WTC11 (cell line): ENCODE measurements at places on chromosomes 3 and 15.

DNA sequence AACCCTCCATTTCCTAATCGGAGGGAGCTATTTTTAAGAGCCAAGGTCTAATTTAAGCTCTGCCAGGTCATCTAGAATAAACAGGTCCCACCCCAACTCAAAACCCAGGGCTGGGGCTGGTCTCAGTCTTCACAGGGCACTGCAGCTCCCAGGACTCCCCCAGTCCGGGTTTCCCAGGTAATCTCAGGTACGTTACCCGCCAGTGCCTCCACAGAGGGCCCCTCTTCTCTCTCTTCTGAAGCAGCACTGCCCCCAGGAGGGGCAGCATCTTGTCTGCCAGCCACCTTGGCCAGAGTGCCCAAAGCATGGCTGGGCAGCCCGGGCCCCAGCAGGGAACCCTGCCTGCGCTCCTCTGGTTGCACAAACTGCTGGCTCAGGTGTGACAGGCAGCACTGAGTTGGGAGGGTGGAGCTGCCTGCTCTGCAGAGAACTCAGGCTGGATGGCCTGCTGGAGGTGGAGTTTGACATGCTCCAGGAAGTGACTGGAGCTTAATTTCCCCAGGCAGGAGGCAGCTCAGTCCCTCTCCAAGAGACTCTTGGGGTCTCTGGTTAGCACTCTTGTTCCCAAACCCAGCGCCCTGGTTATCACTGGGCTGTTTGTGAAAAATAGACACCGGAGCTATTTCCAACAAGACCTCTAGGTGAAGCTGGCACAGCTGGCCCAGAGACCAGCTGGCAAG lies at the start of gene PLA2G4F:
Gene PLA2G4F (minus strand): TSS at position 394 of the 680 bp plus-strand sequence. CDS start 87 bp downstream, at position 307.
- DNase-seq = no peak

- no peak for DNase-seq
These were observed 131.3 kb upstream of the CTDSPL start for GRCh38 chr3:37730383-37730782.

GRCh38 chr3:167304077-167304476 lies 76.0 kb downstream of the ZBBX start:
- DNase-seq = no peak

DNA sequence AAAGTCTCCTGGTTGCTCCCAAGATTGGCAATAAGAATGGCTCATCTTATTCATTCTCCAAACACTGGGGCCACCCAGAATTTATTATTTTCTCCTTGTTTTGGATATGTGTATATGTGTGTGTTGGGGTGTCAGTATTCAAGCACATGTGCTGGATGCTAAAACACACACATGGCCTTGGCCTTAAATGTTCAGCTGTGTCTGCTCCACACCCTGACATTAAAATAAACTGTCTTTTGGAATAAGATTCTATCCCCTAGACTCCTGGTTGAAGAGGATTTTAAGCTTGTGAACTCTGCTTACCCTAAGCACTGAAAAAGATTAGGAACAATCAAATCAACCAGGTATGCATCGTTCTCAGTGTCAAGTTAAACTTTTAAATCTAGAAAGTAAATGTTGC lies 382.9 kb upstream of the MCTP2 start:
- no peak for DNase-seq

- DNase-seq = no peak
These were observed 74.4 kb downstream of the CDIN1 start for GRCh38 chr15:36653851-36654250.
